ENCODE measurements at places on chromosomes 3 and 15.

GRCh38 chr15:91929509-91929908 lies 76.0 kb downstream of the SLCO3A1 start:
- DNase-seq, result no peak

- no peak for DNase-seq
Observed at GRCh38 chr15:80142646-80143045, 10.2 kb upstream of the FAH start.

GRCh38 chr3:190973771-190974170 lies 111.3 kb upstream of the GMNC start:
- DNase-seq, result no peak

DNA sequence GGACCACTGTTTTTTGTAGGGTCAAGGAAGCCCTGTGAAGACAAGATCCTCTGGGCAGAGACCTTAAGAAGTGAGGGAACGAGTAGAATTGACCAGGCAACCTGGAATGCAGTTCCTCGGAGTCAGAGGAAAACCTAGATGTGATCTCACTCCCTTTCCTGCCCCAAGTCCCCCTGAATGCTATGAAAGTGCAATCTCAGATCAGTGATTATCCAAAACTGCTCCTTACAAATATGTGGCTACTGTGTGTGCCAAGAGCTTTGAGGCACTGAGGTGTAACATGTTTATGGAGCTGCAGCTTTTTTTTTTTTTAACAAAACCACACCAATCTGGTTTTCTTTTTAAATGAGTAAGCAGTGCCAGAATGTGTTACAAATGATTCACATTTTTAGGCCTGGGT lies 35.8 kb downstream of the THSD4 start:
- DNase-seq, result no peak

DNA sequence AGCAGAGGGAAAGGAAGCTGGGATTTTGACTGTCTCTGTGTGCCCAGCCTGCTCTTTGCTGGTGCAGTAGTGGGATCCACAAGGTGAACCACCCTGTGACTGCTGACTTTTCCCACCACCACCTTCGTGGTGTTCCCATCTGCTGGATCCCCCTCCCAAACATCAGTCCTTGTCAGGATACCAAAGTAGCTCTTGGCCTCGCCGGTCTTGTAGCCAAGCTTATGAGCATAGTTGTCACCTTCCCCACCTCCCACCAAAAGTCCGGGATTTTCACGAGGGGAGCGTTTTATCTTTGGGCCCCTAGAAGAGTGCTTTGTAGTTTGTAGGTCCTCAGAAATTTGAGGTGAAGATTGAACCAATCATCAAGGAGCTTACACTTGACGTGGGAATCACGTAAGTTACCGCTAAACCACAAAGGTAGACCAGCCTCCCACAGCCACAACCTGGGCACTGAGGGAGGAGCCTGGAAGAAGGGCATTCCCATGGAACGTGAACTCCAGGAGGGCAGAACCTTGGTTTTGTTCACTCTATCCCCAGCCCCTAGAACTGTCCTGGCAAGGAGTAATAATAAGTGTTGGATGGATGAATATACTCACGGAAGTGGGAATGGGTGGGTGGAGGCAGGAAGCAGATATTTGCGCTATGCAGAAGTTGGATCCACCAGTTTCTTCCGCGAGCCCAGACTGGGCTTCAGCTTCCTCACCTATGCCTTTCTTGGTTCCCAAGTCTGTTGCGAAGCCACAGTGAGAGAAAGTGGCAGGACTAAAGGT lies 814 bp upstream of the TEX264 start:
- DNase-seq, result no peak

DNA sequence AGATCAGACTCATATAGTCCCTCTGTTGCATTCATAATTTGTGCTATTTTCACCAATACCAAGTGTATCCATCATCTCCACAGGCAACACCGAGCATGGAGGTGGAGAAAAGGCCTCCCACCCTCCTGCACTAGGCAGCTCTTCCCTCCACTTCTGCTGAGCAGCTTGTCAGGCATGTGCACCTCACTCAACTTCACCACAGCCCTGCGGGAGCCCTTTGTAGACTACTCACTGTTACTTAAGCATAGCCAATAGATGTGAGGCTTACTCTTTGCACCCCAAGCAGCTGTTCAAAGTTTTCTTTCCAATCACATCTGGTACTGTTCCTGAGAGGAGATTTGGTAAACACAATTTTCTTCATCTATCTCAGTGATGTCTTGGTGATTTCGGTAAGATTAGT lies 16.9 kb upstream of the GUCA1C start:
- DNase-seq, result no peak

DNA sequence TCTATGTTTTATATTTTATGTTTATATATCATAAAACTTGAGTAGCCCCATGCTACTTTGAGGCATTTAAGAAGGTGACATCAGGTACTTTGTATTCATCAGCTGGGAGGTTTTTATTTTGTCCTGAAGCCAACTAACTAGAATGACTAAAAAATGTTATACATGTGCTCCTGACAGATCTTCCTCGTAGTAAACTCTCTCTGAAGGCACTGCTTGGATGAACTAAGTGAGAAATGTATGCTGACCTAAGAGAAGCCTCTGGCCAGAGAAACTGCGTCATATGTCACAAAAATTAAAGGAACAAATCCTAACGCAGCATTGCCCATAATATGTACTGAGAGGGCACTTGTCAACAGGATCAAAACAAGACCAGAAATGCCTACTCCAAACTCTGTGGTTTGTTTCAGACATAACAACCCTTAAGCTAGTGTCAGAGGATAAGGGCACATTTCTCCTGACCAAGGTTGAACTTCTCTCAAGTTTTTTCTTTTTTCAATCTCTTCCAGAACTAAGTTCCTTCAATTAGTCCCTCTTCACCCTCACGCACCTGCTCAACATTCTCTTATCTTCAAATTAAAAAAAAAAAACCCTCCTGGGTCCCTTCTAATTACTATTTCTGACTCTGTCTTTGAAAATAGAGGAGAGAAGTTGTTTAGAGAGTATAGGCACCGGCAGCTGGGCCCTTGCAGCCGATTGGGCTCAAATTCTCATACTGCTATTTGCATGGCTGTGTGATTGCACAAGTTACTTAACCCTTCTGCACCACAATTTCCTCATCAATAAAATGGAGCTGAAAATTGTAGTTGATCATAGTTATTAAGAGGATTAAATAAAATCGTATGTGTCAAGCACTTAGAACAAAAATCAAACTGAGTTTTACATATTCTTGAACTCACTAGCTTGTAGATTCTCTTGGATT lies 159.0 kb downstream of the FRMD5 start:
- no peak for DNase-seq

DNA sequence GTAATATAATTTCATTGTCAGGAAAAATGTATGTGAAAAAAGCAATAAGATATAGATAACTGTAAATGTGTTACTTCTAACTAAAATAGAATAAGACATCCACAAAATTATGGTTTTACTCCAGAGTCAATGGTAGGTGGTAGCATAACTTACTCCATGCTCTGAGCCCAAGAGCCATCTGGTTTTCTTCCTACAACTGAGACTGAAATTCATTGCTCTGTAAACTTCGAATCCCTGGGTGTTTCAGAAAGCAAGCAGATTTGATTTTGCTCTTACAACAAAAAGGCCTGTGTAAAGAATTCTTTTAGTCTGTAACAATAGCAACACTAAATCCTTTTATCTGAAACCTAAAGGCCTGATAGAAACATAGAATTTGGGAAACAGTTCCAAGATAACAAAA lies 805.9 kb downstream of the AGBL1 start:
- no peak for DNase-seq

GRCh38 chr3:41207355-41207754 lies 8.1 kb downstream of the CTNNB1 start:
- no peak for DNase-seq

DNA sequence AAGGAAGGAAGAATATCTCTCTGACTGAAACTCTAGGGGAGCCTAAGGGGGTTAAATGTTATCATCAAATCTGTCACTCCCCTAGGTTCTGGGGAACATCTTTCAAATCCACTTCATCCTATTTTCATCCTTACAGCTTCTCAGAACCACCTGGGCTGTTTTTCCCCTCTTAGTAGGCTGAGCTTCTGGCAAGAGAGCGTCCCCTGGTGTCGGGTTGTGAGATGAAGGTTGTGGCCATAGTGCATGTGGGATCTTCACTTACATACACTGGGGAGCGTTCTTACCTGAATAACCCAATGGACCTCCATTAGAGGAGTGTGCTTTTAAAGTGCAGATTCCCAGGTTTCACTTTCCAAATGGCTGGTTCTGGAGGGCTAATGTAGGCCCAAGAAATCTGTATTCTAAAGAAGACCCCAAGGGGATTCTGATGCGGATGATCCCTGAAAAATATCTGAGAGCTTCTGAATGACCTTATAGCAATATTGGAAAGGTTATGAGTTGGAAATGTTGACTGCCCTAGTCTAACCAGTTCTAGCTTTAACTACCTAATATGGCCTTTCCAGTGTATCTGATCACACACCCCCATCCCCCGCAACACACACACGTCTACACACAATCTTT lies 663.7 kb downstream of the AGBL1 start:
- DNase-seq, result no peak

- no peak for DNase-seq
Observed at GRCh38 chr3:173191611-173192010, 50.6 kb upstream of the SPATA16 start.

GRCh38 chr3:146529021-146529420 lies 15.4 kb downstream of the PLSCR1 start:
- no peak for DNase-seq

GRCh38 chr15:69450968-69451695 lies 1.5 kb upstream of the RPLP1 start:
- DNase-seq, result no peak

DNA sequence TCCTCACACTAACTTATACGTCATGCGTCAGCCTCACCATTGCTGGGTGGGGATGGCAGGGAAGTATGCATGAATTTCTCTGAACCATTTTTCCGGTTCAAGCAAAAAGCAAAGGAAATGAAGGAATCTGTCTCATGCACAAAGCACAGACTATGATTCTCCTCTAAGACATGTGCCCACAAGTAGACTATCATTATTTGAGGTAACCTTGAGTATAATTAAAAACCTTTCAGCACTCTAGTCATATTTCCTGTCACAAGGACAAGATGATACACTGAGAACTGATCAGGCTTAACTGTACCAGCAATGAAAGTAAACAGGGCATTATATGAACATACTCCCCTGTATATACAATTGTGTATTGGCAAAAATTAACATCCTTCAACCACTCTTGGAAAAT lies 56.7 kb upstream of the TSC22D2 start:
- DNase-seq, result no peak

DNA sequence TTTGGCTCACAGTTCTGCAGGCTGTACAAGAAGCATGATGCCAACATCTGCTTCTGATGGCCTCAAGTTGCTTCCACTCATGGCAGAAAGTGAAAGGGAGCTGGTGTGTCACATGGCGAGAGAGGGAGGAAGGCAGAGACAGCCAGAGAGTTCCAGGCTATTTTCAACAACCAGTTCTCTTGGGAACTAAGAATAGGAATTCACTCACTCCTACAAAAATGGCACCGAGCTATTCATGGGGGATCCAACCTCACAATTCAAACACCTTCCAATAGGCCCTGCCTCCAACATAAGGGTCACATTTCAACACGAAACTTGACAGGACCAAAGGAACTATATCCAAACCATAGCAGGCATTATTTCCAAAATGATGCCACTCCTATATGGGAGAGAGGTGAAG lies 299.5 kb upstream of the TGFBR2 start:
- DNase-seq, result no peak

DNA sequence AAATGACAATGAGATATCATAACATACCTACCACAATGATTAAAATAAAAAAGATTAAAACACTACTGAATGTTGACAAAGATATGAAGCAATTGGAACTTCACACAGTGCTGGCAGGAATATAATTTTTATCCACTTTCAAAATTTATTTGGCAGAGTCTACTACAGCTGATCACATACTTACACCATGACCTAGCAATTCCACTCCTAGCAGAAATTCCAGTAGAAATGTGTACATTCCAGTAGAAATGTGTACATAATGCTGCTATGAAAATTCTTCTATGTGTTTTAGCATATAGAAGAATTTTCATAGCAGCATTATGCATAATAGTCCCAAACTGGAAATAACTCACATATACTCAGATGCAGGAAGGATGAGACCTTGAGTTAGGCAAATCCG lies 43.5 kb downstream of the IFT57 start:
- no peak for DNase-seq

DNA sequence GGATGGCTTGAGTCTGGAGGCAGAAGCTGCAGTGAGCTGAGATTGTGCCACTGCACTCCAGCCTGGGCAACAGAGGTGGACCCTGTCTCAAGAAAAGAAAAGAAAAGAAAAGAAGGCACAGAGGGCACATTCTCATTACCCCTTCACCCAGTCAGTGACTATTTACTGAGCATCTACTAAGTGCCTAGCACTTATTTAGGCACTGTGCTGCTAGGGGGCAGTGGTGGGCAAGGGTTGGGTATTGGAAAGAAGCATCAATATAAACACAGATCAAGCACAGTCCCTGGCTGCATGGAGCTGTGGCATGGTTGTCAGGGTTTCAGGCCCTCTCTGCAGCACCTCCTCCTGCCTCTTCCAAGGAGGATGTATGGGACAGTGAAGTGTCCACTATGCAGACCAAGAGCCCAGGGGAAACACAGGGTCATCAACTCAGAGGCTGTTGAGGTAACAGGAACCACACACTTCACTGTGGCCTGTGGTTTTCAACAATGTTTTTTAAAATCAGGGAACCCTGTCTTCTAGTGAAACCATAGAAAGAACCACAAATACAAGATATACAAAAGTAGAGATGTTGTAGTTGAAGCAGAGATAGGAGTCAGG lies 138.5 kb downstream of the RAB11A start:
- no peak for DNase-seq

- DNase-seq, result no peak
Observed at GRCh38 chr3:22971497-22971896, 231.6 kb upstream of the UBE2E2 start.

- DNase-seq, result no peak
Observed at GRCh38 chr3:150147776-150148175, 177.1 kb upstream of the PFN2 start.

DNA sequence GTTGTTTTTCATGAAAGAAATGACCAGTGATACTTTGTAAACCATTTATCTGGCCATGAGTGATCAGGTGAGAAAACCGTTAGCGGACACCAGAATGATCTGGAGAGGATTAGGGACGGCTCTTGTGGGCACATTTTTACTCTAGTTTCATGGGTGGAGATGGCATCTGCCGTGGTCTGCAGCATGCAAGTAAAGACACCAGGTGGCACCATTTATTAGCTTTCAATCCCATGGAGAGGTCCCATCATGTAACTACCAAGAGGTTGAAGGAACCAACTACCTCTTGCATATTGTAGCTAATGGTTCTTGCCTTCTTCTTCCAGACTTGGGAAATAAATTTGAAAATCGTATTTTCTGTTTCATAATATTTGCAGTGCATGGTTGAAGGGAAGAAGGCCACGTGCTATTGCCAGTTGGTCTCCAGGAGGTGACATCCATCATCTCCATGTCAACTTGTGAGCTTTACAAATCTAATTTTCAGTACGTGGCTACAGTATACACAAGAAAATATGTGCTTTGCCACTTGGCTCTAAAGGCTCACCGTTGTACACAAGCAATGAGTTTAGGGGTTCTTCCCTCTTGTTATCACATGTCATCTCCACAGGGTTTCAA lies 1.5 kb upstream of the MAPKBP1 start:
- DNase-seq, result peak; percentile 70

GRCh38 chr15:67174864-67175573 lies 79.4 kb downstream of the AAGAB start:
- peak; percentile 44 for DNase-seq

- no peak for DNase-seq
Observed at GRCh38 chr15:67548862-67549651, 6.6 kb downstream of the MAP2K5 start.

- DNase-seq, result no peak
Observed at GRCh38 chr15:85693277-85693676, 101.4 kb downstream of the KLHL25 start.

- DNase-seq, result no peak
Observed at GRCh38 chr3:120678331-120678947, 3.6 kb downstream of the HGD start.

GRCh38 chr3:149122721-149123578 lies 6.5 kb upstream of the HPS3 start:
- no peak for DNase-seq
